Fibroblast of skin of right biceps (primary cell): ENCODE measurements at places on chromosomes 3 and 15.

DNA sequence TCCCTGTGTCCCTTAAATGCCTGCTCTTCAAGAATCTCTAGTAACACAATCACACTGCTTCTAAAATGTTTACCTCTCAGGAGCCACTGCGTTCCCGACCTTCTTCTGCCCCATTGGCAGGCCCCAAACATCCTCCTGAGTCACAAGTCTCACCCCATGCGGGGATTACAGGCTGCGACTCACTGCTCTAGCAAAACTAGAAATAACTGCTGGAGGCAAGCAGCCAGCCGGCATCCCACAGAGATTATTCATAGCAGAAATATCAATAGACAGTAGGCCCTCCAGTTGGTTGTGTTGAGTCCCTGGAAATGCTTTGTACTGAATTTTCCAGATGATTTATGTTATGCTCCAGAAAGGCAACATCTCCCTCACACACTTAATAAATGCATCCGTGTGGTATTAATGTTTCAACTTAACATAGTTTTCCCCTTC, 64.8 kb downstream of the RFTN1 start:
- peak; percentile 99 for DNase-seq

DNA sequence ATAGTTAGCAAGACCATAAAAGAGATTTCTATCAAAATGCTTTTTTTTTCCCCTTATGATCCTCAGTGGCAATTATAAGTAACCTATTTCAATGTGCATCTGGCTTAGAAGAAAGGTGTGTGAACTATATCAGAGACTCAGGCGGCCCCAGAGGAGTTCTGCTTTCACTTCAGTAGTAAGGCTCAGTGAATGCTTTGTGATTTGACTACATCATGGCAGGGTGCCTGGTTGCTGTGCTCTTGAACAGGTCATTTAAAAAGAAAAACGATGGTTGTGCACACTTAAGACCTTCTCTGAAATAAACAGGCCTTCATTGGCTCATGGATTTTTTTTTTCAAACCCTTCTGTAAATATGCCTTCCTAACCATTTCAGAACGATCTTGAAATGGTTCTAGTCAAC, 400.4 kb upstream of the RARB start:
- no peak for DNase-seq

GRCh38 chr15:80776420-80777045, 2.6 kb upstream of the CEMIP start:
- peak; percentile 66 for DNase-seq

DNA sequence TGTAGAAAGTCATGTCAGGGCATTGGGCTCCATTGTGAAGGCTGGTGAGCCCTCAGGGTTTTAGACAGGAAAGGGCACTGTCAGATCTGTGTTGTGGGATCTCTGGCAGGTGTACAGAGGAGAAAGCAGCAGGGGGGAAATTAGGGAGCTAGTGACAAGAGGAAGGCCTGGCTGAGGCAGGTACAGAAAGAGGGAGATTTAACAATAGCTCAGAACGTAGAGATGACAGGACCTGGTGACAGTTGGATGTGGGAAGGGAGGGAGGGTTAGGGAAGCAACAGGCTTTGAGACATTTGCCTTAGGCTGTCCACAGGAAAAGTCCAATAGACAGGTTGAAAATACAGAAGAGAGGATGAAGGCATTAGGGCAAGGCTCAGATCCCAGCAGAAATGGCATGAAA, 288.1 kb downstream of the EPHB1 start:
- no peak for DNase-seq

DNA sequence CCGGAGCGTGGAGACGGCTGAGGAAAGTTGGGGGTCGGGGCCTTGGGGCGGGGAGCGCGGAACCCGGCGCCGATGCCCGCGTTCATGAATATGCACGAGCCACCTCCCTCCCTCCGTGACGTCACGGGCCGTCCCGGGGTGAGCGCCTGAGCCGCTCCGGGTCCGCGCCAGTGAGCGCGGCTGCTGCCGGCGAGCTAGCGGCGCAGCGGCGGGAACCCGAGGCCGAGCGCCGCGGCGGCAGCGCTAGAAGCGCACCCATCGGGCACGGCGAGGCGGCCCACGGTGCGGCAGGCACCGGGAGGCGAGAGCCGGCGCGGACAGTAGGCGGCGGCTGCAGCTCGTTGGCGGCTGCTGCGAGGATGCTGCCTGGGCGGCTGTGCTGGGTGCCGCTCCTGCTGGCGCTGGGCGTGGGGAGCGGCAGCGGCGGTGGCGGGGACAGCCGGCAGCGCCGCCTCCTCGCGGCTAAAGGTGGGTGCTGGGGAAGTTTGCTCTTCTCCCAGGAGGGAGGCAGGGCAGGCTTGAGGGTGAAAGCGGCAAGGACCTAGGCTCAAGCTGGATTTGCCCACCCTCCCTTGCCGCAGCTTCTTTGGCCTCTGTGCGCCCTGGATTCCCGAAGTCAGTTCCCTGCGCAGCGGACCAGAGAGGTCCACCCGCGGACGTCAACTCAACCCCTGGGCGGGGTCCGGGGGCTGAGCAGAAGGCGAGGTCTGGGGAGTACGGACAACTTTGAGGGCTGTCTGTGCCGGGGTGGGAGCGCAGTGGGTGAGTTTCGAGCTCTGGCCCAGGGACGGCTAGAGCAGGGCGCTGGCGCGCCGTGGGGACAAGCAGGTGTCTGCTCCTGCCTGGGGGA, at the start of gene CLSTN2:
CLSTN2 (plus strand) TSS at position 170 of the 850 bp plus-strand sequence.
- peak; percentile 37 for DNase-seq

DNA sequence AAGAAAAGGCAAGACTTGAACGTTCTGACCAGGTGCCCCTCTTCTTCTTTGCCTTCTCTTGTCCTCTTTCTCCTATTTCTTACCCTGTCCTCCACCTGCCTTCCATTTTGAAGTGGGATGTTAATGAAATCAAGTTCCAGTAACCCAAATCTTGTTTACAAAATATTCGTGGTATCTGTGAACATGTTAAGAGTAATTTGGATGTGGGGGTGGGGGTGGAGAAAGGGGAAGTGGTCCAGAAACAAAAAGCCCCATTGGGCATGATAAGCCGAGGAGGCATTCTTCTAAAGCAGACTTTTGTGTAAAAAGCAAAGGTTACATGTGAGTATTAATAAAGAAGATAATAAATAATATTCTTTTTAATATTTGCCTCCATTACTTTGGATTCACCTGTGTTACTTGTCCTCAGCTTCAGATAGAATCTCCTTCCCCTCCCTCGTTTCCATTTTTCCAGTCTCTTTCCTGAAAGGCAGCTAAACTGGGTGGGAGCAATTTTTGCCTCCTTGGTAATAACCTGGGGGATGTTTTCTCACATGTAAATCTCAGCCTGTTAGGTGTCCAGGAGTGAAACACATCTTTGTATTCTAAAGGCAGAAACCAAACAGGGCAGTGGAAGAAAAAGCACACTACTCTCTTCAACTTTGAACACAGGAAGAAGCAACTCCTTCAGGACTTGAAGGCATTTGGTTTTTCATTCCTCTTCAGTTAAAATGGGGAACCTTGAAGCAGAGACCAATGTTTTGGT, 3.2 kb downstream of the CHST2 start:
- DNase-seq: no peak

GRCh38 chr3:172808969-172809546, 58.5 kb downstream of the ECT2 start:
- DNase-seq: peak; percentile 44

DNA sequence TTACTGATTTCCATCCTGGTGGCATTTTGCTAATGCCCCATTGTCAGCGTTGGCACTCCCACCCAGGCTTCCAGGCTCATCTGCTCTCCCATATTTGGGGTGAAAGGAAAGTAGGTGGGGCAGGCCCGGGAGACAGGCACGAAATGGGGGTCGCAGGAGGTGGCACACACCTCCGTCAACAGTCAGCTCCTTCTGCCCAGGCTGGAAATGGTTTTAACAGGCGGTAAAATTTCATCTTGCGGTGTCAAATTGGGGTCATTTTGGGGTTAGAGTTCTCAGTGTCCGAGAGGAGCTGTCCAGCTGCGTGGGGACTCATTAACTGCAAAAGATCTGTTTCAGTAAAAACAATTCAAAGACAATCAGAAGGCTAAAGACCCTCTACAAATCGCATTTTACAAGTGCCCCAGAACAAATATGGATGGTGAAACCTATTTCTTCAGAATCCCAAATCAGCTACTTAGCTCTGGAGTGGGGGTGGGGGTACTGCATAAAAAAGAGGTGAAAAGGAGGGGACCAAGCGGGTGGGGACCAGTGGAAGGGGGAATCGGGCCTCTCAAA, 4.2 kb upstream of the MEIS2 start:
- DNase-seq: no peak

- DNase-seq: no peak
Measured at GRCh38 chr15:92503889-92504288, 110.2 kb downstream of the ST8SIA2 start.

GRCh38 chr3:53680028-53680427, 166.2 kb downstream of the CHDH start:
- DNase-seq: peak; percentile 5

- DNase-seq: no peak
Measured at GRCh38 chr15:59545573-59545972, 66.0 kb upstream of the GCNT3 start.

- no peak for DNase-seq
Measured at GRCh38 chr3:17136136-17136721, 251.5 kb downstream of the PLCL2 start.

- DNase-seq: no peak
Measured at GRCh38 chr3:132289316-132289715, 27.9 kb upstream of the ACP3 start.

DNA sequence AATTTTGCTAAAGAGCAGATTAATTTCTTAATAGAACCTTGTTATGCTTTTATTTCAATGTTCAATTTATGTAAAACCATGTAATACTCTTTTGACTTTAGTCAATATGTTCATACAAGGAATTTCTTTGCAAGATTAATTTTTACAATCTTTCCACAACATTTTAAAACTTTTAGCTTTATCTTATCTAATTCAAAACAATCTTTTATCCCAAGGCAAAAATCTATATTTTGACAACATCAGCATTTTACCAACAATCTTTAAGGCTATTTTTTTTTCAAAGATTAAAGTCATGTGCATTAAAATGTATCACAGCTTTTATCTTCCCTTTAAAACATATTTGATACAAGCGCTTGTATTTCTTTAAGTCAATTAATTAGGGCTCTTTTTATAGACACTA, 914.7 kb downstream of the PLOD2 start:
- no peak for DNase-seq

DNA sequence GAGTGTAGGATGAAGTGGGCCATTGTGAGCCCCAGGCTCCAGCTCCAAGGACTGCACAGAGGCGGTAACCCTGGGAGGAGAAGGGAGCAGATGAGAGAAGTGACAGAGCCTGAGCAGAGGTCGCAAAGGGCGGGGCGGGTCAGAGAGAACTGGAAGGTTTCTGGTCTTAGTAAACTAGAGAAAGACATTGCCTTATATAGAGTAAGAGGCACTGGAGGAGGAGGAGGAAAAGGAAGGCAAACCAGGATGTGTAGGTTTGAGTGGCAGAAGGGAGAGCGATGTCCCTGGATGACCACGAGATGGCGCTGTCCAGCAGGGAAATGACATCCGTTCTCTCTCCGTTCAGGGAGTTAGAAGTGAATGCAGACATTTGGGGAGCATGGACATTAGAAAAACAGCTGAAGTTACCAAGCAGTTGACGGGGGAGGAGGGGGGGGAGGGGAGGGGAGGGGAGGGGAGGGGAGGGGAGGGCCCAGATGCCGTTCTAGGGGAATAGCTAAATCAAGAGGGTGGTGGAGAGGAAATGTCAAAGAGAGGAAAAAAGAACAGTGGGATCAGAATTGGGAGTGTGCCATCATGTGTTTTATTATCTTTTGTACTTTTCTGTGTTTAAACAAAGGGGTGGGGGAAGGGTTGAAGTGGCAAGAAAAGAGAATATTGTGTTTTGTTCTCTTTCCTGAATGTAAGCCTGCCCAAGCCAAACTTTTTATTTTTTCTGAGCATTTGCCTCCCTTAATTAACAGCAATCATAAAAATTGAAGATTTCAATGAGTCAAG, 48.8 kb downstream of the STARD5 start:
- peak; percentile 86 for DNase-seq

DNA sequence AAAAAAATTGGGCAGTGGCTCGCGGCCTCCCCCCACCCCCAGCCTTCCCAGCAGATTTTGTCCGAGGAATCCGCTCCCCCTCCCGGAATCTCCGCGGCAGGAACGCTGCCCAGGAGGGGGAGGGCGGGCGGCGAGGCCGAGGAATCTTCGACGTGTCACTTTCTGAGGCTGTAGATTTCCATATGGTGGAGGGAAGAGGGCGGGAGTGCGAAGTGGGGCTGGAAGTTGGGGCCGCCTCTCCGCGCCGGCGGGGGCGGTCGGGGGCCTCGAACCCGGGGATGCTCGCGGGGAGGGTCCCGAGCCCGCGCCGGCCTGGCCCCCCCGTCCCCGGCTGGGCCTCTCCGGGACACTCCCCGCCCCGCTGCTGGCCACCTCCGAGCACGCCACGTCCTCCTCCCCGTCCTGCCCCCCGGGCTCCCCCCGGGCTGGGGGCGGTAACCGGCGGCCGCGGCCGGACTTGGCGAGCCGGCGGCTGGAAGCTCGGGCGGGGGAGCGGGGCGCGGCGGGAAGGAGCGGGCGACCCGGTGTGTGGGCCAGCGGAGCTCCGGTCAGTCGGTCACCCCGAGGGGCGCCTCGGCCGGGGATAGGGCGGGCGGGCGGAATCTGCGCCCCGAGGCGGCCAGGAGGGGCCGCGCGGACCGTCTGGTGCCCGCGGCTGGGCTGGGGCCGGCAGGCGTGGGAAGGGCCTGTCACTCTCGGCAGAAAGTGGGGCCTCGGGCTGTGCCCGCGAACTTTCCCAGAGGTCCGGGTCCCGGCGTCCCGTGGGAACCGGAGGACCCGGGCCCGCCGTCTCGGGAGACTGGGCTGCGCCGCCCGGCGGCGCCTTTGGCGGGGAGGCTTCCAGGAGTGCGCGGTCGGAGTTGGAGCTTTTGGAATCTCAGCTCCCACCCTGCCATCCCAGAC, 951 bp downstream of the FNDC3B start:
- DNase-seq: peak; percentile 93

DNA sequence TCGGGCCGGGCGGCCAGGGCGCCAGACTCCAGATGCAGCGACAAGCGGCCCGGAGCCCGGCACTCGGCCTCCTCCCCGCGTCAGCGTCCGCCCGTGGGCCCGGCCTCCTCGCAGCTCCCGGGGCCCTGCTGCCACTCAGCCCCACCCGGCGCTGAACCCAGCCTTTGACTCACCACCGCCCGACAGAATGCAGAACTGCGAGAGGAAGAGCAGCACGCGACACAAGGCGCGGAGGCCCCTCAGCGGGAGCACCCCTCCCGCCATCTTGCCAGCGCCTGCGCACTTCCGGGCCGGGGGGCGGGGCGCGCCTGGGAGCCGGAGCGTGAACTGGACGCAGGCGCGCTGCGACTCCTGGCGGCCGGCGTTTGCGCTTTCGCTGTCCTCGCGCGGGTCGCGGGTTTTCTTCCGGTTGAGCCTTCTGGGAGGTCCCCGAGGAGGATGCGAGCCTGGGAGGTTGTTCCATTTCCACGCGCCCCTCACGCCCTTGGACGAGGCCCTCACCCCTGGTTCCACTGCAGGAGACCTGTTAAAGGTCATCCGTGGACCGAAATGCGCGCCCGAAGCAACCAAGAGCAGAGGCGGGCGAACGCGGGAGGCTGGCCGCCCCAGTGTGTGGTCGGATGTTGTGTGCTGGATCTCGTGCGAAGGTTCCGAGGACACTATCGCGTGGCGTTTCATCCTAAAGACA, at the start of gene TM2D3:
TM2D3 (minus strand) TSS at position 284 of the 688 bp plus-strand sequence; CDS start at position 264, 20 bp downstream.
- peak; percentile 94 for DNase-seq
